ENCODE measurements at places on chromosomes 12 and 14. TPM values are rescaled to one million over a fixed set of nuclear protein-coding genes. Genes with fewer than 3 reads are reported as not detected.

Gene OR6C3
- not detected for total RNA-seq

Gene GPR84
- not detected for total RNA-seq

Gene RBP5
- total RNA-seq = 0.96 TPM

Gene JDP2
- 213 TPM for total RNA-seq

Gene TESPA1
- total RNA-seq = not detected

Gene HOXC6
- 7.6 TPM for total RNA-seq

Gene TRIM9
- 4.2 TPM for total RNA-seq

Gene RPS6KA5
- 0.21 TPM for total RNA-seq

Gene PRH2
- not detected for total RNA-seq

Gene CATSPERB
- 4.3 TPM for total RNA-seq

Gene RPS6KL1
- total RNA-seq = 12.1 TPM

Gene KLHDC1
- total RNA-seq = not detected

Gene SLC10A1
- not detected for total RNA-seq

Gene SLC15A4
- 39.3 TPM for total RNA-seq

Gene INSM2
- total RNA-seq = not detected

Gene ACOT6
- total RNA-seq = not detected

Gene C12orf50
- not detected for total RNA-seq

Gene IFNG
- total RNA-seq = not detected

Gene TBC1D30
- 53.0 TPM for total RNA-seq

Gene C2CD5
- 34.7 TPM for total RNA-seq

Gene KLRC4
- not detected for total RNA-seq

Gene SLC4A8
- total RNA-seq = not detected

Measured in ascending aorta (tissue), 2 donors.